Fibroblast of skin of left quadriceps (primary cell): ENCODE measurements at places on chromosomes 2 and 18.

DNA sequence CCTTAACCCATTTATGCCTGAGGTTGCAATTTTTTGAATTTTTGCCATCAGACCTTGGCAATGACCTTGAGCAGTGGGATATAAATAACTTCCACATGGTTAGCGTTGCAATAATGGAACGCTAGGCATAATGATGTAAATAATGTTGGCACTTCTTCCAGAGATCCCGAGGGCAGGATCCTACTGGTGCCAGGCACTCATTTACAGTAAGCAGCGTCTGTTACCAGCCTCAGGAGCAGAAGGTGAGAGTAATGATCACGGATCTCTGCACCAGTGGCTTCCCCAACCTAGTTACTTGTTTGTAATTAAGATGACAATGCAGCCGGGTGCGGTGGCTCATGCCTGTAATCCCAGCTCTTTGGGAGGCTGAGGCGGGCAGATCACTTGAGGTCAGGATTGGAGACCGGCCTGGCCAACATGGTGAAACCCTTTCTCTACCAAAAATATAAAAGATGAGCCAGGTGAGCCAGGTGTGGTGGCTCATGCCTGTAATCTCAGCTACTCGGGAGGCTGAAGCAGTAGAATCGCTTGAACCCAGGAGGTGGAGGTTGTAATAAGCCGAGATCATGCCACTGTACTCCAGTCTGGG is 41.9 kb downstream of the CPO start:
- DNase-seq = no peak

DNA sequence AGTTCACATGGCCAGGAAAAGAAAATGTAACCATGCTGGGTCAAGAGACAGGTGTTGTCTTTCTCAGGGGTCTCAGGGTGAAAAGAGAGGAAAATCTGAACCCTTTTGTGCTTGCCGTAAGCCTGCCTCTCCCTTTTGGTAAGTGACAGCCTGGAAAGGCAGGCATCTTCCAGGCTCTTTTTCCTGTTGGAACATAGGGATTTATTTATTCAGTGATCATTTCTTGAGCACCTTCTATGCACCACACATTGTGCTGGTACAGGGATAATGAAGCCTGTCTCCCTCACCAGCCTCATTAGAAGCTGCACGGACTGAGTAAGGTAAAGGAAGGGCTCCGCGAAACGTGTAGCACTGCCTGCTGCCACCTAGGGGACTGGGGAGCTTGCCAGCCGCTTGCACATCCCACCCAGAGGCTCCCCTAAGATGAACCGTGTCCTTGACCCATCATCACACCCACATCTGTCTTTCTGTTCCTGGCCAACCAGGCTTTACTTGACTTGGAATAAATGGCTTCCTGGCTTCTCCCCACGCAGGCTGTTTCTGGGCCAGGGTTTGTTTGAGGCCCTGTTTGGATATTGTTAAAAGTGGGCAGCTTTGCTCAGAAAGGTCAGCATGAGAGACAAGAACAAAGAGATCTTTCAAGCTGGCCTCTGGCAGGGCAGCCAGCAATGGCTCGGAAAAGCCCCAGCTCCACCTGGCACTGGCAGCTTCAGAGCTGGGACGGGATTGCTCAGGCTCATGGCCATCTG is 73.3 kb upstream of the MCFD2 start:
- DNase-seq = no peak

DNA sequence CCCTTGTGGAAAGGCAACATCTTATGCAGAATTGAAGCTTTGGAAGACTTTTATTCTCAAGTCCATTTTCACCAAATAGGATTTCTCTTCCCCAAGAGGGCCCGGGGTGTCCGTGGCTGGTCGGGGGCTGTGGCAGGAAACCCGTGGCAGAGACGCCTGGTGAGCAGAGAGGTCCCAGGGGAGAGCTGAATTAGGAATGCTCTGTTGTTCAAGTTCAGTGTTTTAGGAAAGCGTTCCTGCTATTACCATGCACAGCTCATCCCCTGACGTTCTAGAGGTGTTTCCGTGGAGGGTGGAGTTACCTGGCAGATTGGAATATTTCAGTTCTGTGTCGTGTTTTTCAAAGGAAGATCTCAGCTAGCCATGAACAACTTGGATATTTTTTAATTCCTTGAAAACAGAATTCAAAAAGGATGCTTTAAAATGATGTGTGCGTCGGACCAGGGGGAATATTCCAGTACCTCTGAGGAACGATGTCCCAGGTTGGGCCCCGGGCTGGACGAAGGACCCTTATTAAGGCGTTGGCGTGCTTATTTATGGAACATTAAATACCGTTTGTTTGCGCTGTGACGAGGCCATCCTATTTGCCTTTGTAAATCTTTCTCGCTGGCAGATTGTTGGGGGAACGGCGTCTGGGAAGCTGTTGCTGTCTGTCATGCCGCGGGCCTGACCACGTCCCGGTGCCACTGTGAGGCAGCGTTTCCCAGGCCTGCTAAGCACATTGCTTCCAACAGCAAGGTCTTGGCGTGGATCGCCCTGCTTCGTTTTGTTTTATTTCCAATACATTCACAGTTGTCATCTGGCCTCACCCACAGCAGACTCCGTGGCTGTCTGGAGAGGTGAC is 8.2 kb downstream of the NFATC1 start:
- no peak for DNase-seq

- DNase-seq = no peak
Observed at GRCh38 chr2:240601831-240602160, 15.3 kb downstream of the CAPN10 start.

- no peak for DNase-seq
Observed at GRCh38 chr18:13872932-13873331, 42.4 kb downstream of the MC2R start.

DNA sequence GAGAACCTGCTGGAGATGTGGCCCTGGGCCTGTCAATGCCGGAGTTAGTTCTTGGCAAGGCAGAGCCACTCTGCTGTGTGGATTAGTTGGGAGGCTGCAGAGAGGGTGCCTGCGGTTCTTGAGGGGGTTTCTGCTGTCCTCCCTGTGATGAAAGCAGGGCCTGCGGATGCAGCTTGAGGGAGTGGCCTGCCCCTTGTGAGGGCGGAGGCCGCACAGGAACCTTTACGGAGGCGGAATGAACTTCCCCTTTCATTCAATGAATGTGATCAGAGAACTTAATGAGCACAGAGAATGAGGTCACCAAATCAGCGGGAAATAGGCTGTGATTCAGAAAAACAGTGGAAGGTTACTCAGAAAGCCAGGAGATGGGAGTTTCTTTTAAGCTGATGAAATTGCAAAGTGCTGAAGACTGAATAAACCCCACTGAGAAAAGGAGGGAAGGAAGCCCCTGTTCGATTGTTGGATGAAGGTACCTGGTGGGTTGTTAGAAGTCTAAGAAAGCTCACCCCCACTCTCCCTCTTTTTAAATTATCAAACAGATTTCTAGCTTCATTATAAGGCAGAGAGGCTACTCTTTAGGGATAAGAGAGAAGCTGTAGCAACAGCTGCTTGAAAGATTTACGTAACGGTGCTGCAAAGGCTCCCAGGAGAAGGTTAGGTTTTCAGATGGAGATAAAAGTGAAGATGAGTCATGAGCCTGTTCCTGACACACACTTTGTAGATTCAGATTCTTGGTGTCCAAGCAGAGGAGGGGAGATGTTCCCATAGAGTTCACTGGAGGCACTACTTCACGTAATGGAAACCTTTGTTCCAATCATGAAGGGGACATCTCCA is 47.4 kb downstream of the VWA3B start:
- DNase-seq = peak; percentile 10

GRCh38 chr2:234679741-234680687 is 183.1 kb upstream of the ARL4C start:
- DNase-seq = peak; percentile 95

DNA sequence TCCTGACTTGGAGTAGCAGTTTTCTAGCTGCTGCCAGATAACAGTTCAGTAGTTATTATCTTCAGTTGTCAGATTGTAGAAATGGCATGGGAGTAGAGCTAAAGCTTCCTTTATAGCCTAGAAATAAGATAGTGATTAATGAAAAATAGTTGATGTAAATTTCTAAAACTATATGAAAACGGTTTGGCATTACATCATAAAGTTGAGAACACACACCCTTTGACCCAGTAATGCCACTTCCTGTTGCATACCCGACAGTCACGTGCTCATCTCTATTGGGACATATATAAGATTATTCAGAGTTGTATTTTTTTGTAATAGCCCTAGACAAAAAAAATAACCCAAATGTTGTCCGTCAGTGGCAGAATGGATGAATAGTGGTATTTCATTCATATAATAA is 39.4 kb upstream of the ASB1 start:
- no peak for DNase-seq

DNA sequence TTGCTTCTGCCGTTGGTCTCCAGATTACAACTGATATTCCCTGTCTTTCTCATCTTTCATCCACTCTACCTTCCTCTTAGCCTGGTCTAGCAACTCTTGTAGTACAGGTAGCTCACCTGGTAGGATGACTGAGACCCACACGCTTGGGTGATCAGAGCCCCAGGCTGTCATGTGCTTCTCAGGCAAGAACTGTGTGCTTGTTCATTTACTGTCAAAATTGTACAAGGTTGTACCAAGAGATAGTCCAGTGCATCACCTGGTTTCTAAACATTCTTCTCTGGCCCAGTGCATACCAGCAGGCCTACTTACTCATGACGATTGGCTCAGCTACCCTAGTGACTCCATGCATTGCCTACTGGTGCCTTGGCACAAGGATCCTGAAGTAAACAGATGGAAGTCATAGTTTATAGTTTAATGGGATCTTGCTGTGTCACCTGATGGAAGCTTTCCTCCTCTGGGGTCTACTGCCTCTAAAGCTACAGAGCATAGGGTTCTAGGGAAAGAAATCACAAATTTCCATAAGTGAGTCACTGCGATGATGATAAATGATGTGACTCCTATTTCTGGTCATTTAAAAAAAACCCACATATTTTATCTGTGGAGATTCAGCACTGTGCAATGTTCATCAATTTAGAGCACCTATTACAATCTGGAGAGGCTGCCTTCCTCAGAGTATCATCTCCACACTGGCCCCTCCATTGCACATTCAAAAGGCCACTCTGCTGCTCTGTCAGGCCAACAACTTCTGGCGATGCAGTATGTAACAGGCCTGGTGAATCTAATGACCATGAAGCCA is 481.8 kb upstream of the MEIS1 start:
- no peak for DNase-seq

- DNase-seq = peak; percentile 93
Observed at GRCh38 chr2:19649785-19650380, 251.9 kb downstream of the TTC32 start.

GRCh38 chr2:64104933-64105332 is 39.3 kb downstream of the PELI1 start:
- no peak for DNase-seq

GRCh38 chr2:86256300-86256699 is 57.0 kb downstream of the MRPL35 start:
- DNase-seq = no peak

GRCh38 chr2:88835726-88836125 is 144.3 kb downstream of the RPIA start:
- no peak for DNase-seq

- no peak for DNase-seq
Observed at GRCh38 chr2:96608469-96609455, 29.4 kb downstream of the KANSL3 start.

DNA sequence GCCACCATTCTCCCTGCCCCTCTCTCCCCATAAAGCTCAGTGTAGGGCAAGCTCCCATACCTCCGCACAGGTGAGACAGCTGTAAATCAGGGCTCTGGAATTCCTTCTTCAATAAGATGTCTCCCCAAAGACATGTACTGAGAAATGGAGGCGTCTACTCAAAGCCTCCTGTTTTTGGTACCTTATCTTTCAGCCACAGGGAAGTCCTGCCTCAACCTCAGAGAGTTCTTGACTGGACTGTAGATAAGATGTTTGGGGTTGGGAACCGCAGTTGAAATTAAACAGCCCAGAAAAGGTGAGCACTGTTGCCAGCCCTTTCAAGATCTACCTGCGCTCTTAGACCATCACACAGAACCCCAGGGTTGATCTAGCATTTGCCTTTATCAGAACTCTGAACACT is 1.4 kb upstream of the GALNT14 start:
- DNase-seq = no peak

- no peak for DNase-seq
Observed at GRCh38 chr2:134336352-134336751, 82.5 kb downstream of the MGAT5 start.

- DNase-seq = no peak
Observed at GRCh38 chr2:235541838-235542549, 48.2 kb downstream of the AGAP1 start.

GRCh38 chr2:172113617-172114016 is 10.9 kb upstream of the DLX2 start:
- DNase-seq = no peak

GRCh38 chr18:23453680-23454058 is 582 bp downstream of the RIOK3 start:
- no peak for DNase-seq

DNA sequence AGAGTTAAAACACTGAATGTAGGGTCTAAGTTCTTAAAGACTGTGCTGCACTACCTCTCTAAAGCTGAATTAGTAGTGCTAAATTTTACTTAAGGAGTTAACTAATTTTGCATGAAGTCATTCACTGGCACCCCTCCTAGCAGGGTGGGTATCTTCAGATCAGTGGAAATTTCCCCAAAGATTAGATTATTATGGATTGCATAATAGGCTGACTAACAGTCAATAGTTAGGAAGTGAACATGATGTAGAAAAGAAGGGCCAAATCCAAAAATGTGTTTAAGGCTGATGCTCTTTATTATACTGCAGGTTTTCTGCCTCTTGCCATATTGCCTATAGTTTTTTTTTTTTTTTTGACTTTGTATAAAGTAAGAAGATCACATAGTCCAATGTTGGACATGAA is 5.2 kb downstream of the ZNF638 start:
- no peak for DNase-seq

- DNase-seq = no peak
Observed at GRCh38 chr2:36993841-36994620, 27.7 kb upstream of the STRN start.

DNA sequence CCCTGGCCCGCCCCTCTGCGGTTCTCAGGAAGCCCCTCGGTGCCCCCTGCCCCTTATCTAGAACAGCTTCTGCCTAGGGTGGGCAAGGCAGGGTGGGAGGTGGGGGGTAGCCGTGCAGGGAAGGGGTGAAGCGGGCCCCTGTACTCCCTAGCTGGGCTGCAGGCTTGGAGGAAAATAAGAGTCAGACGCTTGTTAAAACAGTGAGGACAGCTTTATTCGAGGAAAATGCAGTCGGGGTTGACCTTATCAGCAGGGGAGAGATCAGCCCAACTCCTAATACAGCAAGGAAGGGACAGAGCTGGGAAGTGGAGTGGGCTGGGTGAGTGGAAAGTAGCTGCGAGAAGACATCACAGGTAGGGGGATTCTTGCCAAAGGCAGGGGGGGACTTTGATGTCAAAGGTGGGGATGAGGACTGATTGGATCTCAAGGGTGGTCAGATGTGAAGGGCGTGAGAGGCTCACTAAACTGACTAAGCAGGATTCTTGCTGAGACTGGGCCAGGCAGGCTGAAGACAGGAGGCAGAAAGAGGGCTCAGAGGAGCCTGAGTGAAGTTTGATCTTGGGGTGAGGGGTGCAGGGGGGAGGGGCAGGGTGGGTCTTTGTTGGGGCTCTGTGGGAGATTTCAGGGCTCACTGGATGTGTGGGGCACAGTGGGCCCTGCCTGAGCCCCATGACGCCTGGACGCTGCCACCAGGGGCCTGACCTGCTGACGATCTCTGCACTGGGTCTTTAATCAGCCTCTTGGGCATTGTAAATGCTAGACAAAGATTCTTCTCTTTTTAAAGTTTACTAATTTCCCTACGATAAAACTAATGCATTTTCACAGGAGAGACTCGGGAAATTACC is 29.9 kb downstream of the HPCAL1 start:
- no peak for DNase-seq

GRCh38 chr2:175363699-175364098 is 182.2 kb upstream of the ATP5MC3 start:
- DNase-seq = no peak
